ENCODE measurements at places on chromosomes 3 and 15. TPM values are rescaled to one million over a fixed set of nuclear protein-coding genes. Genes with fewer than 3 reads are reported as not detected.

CHST13 gene
- 0.98 TPM for total RNA-seq

C3orf22 gene
- not detected for total RNA-seq

PLAAT1 gene
- total RNA-seq, result not detected

ZKSCAN7 gene
- not detected for total RNA-seq

HOMER2 gene
- total RNA-seq, result 11.5 TPM

CASR gene
- not detected for total RNA-seq

KCNH8 gene
- not detected for total RNA-seq

CNTN3 gene
- total RNA-seq, result not detected

GOLGA8J gene
- total RNA-seq, result not detected

PROK2 gene
- total RNA-seq, result not detected

TJP1 gene
- 89.3 TPM for total RNA-seq

CGNL1 gene
- 2.0 TPM for total RNA-seq

PLEKHO2 gene
- 6.1 TPM for total RNA-seq

CHST2 gene
- 0.44 TPM for total RNA-seq

PEX5L gene
- total RNA-seq, result not detected

ARGFX gene
- not detected for total RNA-seq

SH2D7 gene
- not detected for total RNA-seq

FETUB gene
- total RNA-seq, result 0.05 TPM

FAM240A gene
- not detected for total RNA-seq

ILDR1 gene
- not detected for total RNA-seq

GOLGA8S gene
- 0.15 TPM for total RNA-seq

PTPRG gene
- 2.3 TPM for total RNA-seq
